ENCODE measurements at places on chromosomes 13 and 19. TPM values are rescaled to one million over a fixed set of nuclear protein-coding genes. Genes with fewer than 3 reads are reported as not detected.

GRCh38 chr19:19134687-19135158 is 3.6 kb downstream of the TMEM161A start:
- H3K27ac ChIP-seq, result no peak overlapping the region
- no peaks in the 10 kb centered on the region for H3K36me3 ChIP-seq
- no peak overlapping the region for H3K4me3 ChIP-seq
- DNase-seq, result no peak

The NCAN gene
- total RNA-seq, result not detected

DNA sequence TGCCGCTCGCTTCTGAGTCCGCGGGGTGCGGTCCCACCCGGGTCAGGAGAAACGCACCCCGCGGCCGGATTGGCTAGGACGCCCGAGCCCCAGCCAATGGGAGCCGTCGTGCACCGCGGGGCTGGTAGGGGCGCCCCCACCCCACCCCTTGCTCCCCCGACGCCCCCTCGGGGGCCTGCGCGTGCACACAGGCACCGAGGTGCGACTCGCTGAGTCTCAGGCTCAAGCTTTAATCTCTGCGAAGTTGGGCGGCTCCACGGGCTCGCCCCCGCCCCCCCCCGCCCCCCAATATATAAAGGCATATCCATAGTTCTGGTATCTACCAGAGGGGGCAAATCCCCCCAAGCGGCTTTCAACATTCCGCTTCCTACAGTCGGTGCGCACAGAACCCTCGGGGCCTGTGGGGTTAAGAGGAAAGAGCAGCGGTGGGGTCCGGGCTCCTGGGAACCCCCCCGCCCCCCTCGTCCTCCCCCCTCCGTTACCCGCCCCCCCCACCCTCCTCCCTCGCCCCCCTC is at the start of gene COX6B2:
Gene COX6B2 (minus strand): TSS at position 22 of the 515 bp plus-strand sequence. CDS start 198 bp downstream, outside the sequence.
- no peaks in the 10 kb centered on the region for H3K27me3 ChIP-seq
- peak within 1 kb of the TSS; percentile 5 for H3K4me3 ChIP-seq
- peaks cover 20% of the 10 kb centered on the region for H3K4me1 ChIP-seq
- H3K27ac ChIP-seq, result no peak within 1 kb of the TSS
- no peak for DNase-seq

- H3K4me3 ChIP-seq, result no peak overlapping the region
- peaks cover 17% of the 10 kb centered on the region for H3K4me1 ChIP-seq
- no peaks in the 10 kb centered on the region for H3K27me3 ChIP-seq
- H3K36me3 ChIP-seq, result no peaks in the 10 kb centered on the region
- H3K27ac ChIP-seq, result no peak overlapping the region
Measured at GRCh38 chr13:21538753-21539152, 65.2 kb downstream of the MICU2 start.

Measured in body of pancreas (tissue), 4 donors.